ENCODE measurements at places on chromosomes 3 and 15.

DNA sequence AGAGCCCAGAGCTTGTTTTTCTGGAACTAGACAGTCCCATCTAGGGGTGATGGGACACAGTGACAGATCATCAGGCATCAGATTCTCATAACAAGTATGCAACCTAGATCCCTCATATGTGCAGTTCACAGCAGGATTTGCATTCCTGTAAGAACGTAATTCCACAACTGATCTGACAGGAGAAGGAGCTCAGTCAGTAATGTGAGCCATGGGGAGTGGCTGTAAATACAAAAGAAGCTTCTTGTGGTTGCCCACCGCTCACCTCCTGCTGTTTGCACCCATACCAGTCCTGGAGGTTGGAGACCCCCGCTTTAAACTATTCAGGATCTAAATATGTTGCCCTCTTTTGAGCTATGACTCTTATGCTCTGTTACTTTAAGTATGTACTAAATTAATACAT lies 167.3 kb downstream of the ALCAM start:
- DNase-seq = no peak

DNA sequence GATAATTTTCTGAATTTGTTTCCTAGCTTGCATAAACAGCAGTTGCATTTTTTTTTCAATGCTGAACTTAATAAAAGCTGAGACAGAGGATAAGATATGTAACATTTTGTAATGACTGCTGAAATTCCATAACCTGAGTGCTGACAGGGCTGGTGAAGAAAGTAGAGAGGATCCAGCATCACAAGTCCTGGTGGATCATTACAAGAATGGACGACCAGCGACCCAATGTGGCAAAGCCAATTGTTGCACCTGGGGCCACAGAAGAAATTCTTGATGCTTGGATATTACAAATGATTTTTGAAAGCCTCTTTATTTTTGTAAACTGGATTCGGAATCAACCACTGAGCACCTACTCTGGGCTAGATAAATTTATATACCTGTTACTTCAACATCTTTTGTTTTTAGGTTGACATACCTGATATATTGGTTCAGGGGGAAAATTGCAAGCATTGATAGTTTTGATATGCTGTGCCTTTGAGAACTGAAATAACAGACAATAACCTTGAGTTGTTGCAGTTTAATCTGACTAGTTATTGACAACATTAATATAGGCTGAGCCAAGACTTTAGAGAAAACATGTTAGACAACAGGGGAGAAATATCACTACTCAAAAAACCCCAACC lies 3.9 kb upstream of the ACTL6A start:
- DNase-seq = peak; percentile 10

DNA sequence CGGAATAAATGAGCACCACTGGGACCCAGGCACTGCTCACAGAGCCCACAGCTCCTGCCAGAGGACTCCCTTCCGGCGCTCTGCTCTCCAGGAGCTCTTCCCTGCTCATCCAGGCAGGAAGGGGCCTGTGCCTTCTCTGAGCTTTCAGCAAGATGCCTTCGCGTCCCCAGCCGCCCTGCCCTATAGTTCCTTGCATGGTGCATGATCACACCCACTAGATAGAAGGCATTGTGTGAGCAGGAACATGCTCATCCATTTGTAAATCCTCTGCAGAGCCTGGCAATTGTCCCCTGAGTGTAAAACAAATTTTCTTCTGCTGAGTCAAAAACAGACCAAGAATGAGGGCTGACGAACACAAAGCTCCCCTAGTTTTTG lies 181.6 kb downstream of the MEGF11 start:
- no peak for DNase-seq

DNA sequence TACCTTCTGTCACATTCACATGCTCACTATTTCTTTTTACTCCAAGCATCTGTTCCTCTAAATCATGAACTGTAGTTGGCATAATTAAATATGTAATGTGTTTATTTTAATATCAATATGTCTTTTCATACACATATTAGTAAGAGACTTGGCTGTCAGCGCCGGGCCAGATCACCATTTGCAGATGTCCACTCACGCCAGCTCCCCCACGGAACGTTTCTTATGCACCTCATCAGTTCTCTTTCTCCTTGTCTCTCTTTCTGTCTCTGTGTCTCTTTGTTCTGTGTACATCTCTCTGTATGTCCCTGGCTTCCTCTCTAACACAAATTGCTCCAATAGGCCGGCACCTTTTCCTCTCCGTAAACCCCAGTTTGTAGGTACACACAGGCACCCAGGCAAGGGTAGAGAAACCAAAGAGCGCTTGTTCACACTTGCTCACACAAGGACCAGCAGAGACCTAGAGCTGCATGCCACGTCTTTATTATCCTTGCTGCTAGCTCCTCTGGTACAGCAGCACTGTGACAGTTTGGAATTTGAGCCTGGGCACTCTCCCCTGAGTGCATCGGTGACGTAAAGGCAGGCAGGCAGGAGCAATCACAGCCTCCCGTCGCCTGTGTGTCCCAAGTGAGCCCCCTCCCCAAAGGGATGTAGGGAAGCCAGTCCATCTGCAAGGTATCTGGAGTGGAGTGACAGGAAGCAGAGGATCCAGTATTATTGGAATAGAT lies 40.4 kb downstream of the CACNA1D start:
- DNase-seq = no peak

DNA sequence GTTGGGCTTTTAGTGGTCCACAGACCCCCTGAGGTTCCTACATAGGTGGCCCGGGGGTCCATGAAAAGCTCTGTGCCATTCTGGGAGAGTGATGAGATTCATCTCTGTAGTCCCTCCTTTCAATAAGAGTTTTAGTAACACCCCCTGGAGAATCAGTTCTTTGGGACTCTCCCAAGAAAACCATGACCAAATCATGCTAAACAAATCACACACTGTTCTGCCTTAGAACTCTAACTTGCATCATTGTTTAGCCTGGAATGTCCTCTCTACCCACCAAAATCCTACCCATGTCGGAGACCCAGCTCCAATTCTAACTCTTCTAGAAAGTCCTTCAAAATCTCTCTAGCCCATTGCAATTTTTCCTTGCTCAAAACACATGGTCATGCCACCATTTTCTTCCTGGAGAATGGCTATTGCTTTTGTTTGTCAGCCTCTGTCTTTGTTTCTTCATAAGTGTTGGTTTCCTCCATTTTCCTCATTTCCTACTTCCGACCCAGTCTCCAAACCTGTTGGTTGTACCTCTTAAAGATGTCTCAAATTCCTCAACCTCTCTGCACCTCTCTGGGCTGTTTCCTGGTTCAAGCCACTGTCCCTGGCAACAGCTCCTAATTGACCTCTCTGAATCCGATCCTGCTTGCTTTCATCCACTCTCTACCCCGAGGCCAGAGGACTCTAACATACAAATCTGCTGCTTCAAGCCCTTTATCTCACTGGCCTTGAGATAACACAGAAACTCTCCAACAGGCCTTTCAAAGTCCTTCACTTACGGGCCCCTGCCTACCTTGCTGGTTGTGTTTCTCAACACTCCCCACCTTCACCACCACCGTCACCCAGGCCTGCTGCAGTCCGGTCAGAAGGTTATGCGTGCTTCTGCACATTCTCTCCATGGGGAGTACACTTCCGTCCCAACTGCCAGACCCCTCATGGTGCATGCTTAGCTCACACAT lies 23.7 kb downstream of the CYP19A1 start:
- no peak for DNase-seq

DNA sequence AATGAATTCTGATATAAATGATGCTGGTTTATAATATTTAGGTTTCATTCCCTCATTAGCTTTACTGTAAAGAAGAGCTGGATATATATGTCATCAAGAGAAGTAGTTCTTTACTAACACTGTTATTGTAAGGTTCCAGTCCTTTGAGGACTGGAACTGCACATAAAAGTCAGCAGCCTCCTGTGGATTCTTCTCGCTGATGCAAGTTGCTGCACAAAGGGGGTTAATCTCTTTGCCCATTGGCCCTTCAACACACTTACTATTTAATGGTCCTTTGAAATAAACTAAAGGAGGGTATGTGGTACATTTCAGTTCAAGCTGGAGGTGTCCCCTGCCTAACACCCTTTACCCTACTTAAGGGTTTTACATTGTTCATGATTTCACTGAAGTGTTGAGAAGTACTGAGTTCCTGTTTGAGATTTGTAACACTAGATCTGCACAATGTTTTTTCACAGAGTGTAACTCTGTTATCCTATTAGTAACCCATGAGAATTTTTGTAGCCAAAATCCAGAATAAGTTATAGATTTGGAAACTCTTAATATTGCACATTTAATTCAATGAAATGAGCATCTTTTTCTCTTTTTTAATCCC lies 43.9 kb downstream of the NR2C2 start:
- DNase-seq = no peak

GRCh38 chr3:22016197-22016596 lies 265.2 kb upstream of the ZNF385D start:
- DNase-seq = no peak

GRCh38 chr3:99537416-99537815 lies 101.0 kb upstream of the COL8A1 start:
- no peak for DNase-seq

DNA sequence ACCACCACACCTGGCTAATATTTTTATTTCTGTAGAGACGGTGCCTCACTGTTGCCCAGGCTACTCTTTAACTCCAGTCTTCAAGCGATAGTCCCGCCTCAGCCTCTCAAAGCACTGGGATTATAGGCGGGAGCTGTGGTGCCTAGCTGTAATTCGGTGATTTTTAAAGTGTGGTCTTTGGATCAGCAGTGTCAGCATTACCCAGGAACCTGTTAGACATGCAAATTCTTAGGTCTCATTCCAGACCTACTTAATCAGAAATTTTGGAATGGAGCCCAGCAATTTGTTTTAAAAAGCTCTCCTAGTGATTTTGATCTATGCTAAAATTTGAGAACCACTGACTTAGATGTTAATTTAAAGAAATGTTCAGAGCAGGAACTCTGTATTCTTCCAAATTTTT lies 51.9 kb downstream of the GOLM2 start:
- no peak for DNase-seq

DNA sequence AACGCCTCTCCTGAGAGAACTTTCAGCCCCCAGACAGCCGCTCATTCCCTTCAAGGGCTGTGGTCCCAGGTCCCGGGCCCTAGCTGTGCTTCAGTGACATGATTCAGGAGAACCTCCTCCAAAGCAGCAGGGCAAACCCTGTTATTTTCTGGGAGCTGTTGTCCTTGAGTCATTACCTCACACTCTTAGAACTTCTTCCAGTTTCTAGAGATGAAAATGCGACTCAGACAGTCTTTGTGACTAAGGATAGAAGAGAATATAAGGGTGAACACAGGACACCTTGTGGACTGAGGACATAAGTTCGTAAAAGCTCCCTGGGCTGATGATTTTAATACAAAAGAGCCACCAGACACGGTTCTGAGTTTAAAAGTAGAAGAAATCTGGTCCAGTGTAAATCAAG lies 203.8 kb downstream of the RORA start:
- no peak for DNase-seq

GRCh38 chr15:68032672-68033071 lies 21.4 kb upstream of the PIAS1 start:
- no peak for DNase-seq

DNA sequence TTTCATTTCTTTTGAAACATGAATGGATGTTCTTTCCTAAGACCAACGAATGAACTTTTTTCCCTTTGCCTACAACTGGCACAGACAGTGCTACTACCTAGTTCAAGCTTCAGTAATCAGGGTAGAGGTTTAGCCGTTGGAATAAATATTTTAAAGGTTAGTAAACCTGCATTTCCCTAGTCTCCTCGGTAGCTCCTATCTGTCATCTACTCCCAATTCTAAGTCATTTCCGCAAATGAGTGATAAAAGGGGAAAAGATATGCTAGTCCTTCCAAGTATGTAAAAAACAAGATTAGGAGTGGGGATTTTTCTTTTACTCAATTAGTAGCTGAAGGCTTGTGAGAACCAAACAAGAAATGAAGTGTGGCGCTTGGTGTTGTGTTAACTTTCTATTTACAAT lies 15.2 kb downstream of the SLTM start:
- DNase-seq = no peak

DNA sequence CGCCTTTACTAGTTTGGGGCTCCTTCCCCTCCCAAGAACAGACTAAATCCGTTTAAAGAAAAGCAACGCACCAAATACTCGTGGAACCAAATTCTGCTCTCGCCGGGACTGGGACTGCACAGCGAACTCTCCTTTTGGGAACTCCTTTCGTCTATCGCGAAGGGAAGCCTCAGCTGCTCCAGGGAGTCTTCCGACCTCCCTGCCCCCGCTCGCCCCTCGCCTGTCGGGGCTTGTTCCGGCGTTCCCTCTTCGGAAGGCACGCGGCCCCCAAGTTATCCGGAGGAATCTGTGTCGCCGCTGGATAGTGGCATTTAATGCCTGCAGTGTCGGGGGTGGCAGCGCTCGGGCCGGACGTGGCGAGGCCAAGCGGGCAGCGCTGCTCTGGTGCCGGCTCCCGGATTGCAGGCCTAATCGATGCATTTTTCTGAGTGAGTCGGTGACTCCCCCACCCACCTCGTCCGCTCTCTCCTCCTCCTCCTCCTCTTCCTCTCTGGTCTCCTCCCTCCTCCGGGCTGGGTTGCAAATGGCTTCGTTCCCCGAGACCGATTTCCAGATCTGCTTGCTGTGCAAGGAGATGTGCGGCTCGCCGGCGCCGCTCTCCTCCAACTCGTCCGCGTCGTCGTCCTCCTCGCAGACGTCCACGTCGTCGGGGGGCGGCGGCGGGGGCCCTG lies at the start of gene TRIM71:
Gene TRIM71, plus strand, starts transcription at position 440 of the 671 bp plus-strand sequence. Its CDS starts 84 bp downstream, at position 524.
- peak; percentile 17 for DNase-seq

- DNase-seq = no peak
Measured at GRCh38 chr15:88982304-88982945, 69.2 kb upstream of the MFGE8 start.

- no peak for DNase-seq
Measured at GRCh38 chr3:28951772-28952556, 328.9 kb upstream of the RBMS3 start.

DNA sequence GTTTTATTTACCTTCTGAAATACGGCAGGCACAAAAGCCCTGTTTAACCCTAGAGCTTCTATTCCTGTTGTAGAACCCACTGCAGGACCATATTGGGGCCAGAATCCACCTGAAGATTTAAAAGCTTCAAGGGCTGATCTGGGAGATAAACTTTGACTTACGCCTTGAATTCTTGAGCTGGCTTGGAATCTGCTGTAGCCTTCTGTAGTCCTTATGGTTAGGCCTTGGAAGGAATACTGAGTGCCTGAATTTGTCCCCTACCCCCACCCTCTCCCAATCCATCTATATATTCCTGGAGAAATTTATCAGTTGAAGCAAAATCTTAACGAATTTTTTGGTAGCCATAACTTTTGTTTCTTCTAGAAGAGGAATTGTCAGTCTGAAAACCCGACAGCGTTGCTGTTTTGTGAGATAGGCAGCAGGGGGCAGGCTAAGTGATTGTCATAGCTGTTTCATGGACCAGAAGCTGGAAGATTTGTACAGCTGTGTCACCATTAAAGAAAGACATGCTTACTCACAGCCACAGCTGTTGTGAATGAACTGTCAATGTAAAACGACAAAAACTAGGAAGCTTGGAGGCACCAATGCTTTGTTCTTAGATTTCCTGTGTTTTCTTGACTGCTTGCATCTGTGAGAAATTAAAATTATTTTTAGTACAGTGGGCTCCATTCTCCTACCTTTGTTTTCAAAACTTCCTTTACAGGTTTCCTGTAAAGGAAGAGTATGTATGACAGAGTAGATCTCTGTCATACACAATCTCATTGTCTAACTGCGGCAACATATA lies 12.8 kb downstream of the LXN start:
- DNase-seq = peak; percentile 33

GRCh38 chr3:107206945-107207344 lies 170.3 kb upstream of the CCDC54 start:
- no peak for DNase-seq

- DNase-seq = no peak
Measured at GRCh38 chr15:85477730-85478129, 97.3 kb downstream of the AKAP13 start.
